Activated CD4-positive, alpha-beta T cell treated with anti-CD3 and anti-CD28 coated beads, Interleukin-10, Interleukin-2, amounts not matched to agents 100 ng/mL and 50 ng/mL, durations not matched to agents 16 hours and 8 hours (primary cell): ENCODE measurements at places on chromosomes 7 and 10.

DNA sequence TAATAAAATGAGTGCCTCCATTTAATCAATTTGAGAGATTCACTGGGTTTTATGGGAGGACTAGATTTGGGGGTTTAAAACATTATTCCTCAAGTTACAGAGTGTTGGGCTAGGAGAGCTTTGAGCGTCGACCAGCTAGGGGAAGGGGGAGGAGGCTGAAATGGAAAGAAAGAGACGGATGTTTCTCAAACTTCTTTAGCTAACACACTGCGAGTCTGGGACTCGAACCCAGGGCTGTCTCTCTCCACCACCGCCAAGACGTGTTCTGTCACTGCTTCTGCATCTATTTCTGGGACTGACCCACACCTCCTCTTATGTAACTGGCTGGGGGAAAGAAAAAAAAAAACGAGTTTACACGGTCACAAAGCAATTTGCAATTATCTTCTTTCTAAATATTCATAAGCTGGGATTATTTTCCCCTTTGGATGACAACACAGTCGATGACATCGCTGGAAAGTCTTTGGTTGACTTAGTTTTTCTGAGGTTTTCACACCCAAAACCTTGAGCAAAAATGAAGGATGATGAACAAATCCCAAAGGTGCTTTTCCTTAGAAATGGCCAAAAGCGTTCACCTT lies 27.2 kb downstream of the CHST15 start:
- no peak for DNase-seq

DNA sequence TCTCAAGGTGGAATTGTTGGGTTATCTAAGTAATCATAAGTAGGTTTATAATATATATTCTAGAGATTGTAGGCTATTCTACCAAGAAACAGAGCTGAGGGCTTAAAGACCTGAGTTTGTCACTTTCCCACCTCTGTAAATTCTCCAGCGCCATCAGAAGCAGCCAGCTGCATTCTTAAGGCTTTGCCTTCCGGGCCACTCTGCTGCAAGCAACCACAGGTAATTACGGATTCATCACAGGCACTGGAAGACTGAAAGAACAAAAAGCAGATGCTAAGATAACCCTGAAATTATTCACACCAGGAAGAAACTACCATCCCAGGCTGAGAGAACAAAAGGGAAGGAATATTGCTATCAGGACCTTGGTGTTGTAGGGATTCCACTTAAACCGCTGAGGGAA lies 137.8 kb upstream of the JCAD start:
- no peak for DNase-seq

DNA sequence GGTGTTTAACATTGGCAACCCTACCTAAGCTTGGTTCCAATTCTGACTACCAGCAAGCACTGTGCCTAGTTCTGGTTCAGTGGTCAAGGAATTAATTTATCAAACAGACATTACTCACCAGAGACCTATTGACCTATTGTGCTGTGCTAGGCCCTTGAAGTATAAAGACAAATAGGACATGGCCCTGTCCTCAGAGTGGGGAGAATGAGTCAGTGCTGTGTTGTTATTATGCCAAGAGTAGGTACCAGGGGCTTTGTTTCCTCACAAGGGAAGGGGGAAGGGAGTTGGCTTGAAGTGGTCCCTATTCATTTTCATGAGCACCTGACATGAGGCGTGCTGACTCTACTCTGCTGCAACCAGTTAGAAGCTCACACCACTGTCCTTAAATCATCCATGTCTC lies 62.6 kb upstream of the PLPP4 start:
- DNase-seq, result no peak

GRCh38 chr7:22301790-22302189 lies 55.2 kb downstream of the RAPGEF5 start:
- DNase-seq, result no peak

DNA sequence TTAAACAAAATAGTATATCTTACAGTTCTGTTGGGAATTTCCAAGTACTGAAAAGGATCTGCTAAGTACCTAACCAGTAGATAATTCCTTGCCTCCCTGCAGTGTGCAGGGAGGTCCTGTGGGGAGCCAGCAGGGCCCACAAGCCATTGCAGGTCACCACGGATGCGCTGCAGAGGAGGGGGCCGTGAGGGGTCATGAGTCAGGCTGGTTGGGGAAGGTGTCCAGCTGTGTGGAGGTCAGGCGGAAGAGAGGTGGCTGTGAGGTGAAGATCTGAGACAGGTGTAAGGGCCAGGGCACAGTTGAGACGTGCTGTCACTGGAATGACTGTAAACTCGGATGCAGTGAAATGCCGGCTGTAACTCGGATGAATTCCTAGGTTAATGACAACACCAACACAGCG lies 80.6 kb downstream of the TRRAP start:
- DNase-seq, result no peak

GRCh38 chr7:50807026-50807730 lies 24.5 kb upstream of the GRB10 start:
- no peak for DNase-seq

- no peak for DNase-seq
Observed at GRCh38 chr7:108486291-108486966, 30.2 kb upstream of the NRCAM start.

DNA sequence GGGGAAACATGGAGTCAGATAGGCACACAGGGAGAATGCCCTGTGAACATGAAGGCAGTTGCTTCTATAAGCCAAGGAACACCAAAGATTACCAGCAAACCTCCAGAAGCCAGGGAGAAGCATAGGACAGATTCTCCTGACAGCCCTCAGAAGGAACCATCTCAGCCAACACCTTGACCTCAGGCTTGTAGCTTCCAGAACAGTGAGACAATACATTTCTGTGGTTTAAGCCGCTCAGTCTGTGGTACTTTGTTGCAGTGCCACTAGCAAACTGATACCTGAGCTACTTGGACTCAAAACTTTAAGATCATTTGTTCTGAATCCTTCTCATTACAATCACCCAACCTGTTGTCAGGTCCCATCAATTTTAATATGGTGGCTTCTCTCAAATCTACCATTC lies 31.2 kb downstream of the ABLIM1 start:
- DNase-seq, result no peak

- DNase-seq, result peak; percentile 15
Observed at GRCh38 chr10:115665549-115665948, 572.4 kb downstream of the ATRNL1 start.

DNA sequence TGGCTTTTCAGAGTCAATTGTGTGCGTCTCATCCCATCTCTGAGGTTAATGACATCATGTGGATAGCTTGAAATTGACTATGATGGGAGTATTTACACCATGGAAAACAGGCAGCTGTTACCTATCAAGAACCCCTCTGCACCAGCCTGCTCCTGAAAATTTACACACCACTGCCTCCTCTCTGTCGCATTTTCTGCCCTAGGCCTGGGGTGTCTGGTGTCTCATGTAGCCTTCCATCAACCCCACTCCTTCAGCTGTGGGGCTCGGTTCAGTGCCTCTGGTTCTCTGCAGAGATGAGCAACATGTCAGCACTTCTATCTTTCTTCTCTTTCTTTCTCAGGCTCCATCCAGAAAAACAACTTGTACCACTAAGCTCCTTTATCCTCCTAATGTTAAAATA lies 600.5 kb downstream of the TYW1 start:
- no peak for DNase-seq

DNA sequence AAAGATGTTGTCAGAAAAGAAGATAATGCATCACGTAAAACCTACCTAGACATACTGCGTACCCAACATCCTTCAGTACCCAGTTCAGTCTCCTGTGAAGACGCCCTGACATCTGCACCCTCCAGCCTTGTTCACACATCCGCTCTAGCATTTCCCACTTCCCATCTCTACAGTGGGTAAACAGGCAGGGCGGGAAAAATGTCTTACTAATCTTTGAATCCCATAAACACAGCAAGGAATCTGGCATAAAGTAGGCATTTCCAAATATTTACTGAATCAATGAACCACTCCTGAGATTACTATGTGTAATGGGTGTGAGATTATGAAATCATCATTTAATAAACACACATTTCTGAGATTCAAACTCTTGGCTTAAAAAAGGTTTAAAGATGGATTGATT lies 132.8 kb downstream of the GLI3 start:
- DNase-seq, result no peak

- DNase-seq, result peak; percentile 73
Observed at GRCh38 chr10:87054373-87055295, 34.5 kb downstream of the FAM25A start.

DNA sequence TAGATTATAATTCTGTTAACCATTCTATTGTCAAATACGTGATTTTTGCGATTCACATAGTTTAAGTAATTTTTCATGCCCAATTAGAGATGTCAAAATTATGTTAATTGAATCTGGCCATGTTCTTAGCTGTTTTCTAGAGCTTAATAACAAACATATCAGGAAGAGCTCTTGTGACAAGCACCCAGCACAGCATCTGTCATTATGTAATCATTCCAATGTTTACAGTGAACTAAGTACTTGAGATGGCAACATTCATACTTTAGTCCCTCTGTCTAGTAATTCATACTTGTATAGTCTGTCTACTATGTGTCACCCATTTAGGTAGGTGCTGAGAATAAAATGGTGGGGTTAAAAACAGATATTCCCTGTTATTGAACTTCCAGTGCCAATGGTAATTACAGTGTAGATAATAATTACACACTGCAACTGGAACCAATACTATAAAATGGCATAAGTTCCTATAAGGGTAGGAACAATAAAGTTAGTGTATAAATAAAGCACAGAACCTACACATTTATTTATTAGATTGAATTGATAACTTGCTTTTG lies 55.2 kb downstream of the ZEB1 start:
- DNase-seq, result no peak

- DNase-seq, result no peak
Observed at GRCh38 chr10:48251525-48252353, 22.8 kb downstream of the FRMPD2 start.

DNA sequence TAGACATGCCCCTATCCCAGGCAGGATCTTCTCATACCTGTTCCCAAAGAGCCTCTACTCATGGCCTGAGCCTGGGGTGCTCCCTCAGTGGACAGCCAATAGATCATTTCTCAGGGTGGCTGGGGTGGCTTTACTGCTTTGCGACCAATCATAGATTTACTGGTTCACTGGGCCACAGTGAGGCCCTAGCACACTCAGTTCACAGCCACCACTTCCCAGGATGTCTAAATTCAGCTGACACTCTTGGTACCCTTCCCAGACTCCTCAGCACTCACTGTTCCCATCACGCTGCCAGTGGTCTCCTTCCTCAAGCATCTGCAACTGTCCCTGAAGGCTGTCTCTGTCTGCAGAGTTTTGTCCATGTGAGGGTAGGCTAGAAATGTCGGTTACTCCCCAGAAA lies 50.6 kb downstream of the ARHGAP22 start:
- DNase-seq, result no peak

GRCh38 chr7:117010375-117011133 lies 57.3 kb downstream of the ST7 start:
- peak; percentile 85 for DNase-seq

DNA sequence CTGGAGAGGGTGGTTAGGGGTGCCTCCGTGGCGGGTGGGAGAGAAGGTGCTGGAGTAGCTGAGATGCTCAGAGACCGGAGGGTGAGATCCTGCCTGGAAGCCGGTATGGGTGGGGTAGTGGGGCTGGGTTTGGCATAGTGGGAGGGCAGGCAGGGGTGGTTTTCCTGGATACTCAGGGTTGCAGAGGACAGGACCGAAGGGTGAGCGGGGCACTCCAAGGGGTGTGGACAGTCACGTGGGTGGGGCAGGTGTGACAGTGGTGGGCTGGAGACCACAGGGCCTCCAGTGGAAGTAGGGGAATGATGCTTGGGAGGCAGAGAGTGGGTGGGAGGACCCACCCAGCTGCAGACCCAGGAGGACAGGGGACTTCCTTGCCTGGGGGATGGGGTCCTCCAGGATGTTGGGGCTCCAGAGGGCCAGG lies 1.9 kb downstream of the SCART1 start:
- DNase-seq, result no peak
